ENCODE measurements at places on chromosomes 6 and 20.

- DNase-seq, result no peak
Observed at GRCh38 chr20:54200487-54201267, 7.2 kb upstream of the PFDN4 start.

DNA sequence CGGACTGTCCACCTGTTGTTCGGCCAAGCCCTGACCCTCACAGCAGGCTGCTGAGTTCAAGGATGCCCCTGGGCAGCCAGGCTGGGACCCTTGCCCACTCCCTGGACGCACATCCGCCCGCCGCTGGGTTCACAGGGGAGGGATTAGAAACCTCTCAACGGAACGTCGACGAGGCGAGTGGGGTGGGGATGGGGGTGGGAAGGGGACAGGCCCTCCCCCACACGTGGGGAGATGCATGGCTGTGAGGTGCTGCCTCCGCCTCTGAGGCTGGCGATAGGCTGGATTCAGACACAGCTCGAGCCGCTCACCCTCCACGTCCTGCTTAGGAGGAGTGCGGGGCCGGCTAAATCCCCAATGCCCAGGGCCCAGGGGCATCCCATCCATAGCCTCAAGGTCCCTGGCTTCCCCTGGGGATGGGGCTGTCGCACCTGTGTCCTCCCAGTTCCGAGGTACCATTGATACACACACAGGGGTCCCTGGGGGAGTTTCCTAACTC is 90.6 kb upstream of the BHLHE23 start:
- no peak for DNase-seq

DNA sequence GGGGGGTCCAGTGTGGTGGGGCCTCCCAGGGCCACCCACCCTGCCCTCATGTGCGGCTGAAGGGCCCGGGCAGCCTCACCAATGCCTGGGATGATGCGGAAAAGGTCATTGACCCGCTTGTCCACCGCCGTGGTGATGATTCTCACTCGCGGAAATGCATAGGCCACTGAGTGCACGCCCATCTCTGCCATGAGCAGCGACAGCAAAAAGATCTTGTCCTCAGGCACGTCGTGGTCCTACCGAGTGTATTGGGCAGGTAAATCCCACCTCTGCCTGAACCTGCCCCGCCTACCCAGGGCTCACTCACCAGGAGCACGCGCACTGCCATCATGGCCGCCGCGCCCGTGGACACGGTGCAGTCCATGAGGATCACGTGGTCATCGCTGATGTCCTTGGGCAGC is 16.1 kb downstream of the UCKL1 start:
- DNase-seq, result no peak

- peak; percentile 84 for DNase-seq
Observed at GRCh38 chr6:2480267-2480966, 235.0 kb upstream of the GMDS start.

GRCh38 chr20:21358737-21359136 is 38.6 kb downstream of the NKX2-4 start:
- no peak for DNase-seq

GRCh38 chr20:40682104-40682981 is 6.7 kb downstream of the MAFB start:
- DNase-seq, result peak; percentile 18

GRCh38 chr6:39997101-39997635 is 62.9 kb upstream of the MOCS1 start:
- DNase-seq, result no peak

GRCh38 chr6:53543359-53544216 is 1.3 kb downstream of the GCLC start:
- DNase-seq, result no peak

DNA sequence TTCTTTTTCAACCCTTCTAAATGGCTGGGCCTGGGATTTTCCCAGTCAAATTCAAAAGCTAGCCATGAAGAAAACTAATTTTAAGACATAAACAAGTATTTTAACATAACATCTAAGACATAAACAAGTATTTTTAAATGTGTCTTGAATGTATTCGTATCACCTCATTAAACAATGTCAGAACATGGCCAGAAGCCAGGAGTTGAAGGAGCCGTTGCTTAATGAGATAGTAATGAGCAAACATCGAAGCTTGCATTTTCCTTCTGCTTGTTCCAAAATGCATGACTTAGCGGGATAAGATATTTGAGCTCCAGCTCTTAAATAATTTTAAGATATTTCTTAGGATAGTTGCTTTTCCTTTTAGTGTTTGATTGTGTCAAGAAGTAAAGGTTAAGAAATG is 4.2 kb upstream of the RNF182 start:
- DNase-seq, result no peak

DNA sequence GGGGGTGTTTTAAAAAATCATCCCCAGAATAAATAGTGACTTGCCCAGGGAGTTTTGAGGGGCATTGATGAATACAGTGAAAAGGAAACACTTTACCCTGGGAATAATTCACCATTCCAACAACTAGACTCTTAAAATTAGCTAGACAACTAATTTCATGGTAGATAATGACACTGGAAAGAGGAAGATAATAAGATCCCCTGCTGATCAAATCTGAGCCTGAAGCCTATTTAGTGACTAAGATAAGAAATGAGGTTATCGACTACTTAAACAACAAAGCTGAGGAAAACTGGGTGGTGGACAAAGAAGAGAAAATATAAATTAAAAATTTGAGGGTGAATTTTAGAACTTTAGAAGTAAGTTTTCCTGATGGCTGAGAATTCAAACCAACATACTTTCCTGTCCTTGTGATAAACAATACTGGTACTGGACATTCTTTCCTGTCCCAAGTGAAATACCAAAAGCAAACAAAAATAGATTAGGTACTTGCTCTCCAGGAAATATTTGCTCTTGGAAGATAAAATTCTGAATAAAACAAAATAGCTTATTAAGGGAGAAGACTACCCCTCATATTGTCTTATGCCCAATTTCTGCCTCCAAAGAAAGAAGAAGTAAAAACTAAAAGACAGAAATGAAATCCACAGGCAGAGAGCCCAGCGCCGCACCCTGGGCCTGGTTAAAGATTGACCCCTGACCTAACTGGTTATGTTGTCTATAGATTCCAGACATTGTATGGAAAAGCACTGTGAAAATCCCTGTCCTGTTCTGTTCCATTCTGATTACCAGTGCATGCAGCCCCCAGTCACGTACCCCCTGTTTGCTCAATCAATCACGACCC is 64.0 kb upstream of the ADGRF4 start:
- peak; percentile 5 for DNase-seq

GRCh38 chr6:24154121-24154520 is 28.1 kb downstream of the NRSN1 start:
- DNase-seq, result no peak

DNA sequence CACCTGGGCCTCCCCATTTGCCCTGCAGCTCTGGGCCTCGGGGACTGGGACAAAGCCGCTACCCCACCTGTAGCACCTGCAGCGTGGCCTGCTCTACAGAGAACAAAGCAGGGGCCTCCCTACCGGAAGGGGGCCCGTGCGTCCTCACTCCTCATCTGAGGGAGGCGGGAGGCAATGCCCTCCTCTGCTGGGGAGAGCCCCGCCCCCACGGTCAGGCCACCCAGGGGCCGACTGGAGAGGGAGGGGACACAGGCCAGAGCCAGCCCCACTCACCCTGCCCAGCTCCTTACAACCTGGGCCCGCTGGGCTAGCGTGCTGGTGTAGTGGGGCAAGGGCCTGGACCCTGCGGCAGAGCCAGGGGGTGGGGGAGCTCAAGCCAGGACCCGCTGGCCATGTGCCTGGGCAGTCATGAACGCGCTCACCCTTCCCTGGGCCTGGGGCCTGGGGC is 8.0 kb downstream of the LAMA5 start:
- DNase-seq, result no peak
